ENCODE measurements at places on chromosomes 3 and 15.
A peak's percentile ranks its signal among the peaks of the same experiment; 100 is the strongest.

- DNase-seq, result no peak
Measured at GRCh38 chr3:180316321-180316720, 279.6 kb upstream of the PEX5L start.

GRCh38 chr3:86208772-86209171 is 782.2 kb downstream of the VGLL3 start:
- DNase-seq, result no peak

- DNase-seq, result no peak
Measured at GRCh38 chr3:198113206-198114053, 153.4 kb downstream of the LMLN start.

- no peak for DNase-seq
Measured at GRCh38 chr3:188796122-188796631, 375.6 kb upstream of the TPRG1 start.

DNA sequence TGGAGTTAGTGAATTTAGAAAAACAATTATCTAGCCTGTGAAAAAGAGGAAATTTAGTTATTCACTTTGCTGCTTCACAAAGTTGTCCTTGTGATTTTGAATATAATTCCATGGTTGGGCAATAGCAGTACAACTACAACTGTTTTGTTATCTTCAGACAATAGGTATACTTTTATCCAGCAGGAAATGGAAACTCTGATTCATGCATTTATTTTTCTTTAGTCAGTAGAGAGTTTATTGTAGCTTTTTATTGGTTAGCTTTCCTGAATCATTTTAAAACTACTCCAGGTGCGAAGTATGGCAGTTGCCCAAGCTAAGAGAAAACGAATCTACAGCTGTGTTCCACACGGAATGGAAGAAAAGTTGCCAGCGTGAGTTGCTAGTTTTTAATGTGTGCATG is 80.3 kb downstream of the TM4SF4 start:
- peak; percentile 71 for DNase-seq

- no peak for DNase-seq
Measured at GRCh38 chr15:91946075-91946474, 92.6 kb downstream of the SLCO3A1 start.

- no peak for DNase-seq
Measured at GRCh38 chr15:73328981-73329380, 39.8 kb downstream of the HCN4 start.

- no peak for DNase-seq
Measured at GRCh38 chr3:23085261-23085660, 117.9 kb upstream of the UBE2E2 start.

- no peak for DNase-seq
Measured at GRCh38 chr3:8538223-8538622, 36.6 kb downstream of the LMCD1 start.

- no peak for DNase-seq
Measured at GRCh38 chr3:32423956-32424557, 32.4 kb downstream of the CMTM7 start.

- DNase-seq, result no peak
Measured at GRCh38 chr3:50154476-50154839, 666 bp upstream of the SEMA3F start.

- DNase-seq, result no peak
Measured at GRCh38 chr3:116897382-116897781, 187.8 kb downstream of the TUSC7 start.

- no peak for DNase-seq
Measured at GRCh38 chr15:41494190-41494921, 682 bp downstream of the ITPKA start.

DNA sequence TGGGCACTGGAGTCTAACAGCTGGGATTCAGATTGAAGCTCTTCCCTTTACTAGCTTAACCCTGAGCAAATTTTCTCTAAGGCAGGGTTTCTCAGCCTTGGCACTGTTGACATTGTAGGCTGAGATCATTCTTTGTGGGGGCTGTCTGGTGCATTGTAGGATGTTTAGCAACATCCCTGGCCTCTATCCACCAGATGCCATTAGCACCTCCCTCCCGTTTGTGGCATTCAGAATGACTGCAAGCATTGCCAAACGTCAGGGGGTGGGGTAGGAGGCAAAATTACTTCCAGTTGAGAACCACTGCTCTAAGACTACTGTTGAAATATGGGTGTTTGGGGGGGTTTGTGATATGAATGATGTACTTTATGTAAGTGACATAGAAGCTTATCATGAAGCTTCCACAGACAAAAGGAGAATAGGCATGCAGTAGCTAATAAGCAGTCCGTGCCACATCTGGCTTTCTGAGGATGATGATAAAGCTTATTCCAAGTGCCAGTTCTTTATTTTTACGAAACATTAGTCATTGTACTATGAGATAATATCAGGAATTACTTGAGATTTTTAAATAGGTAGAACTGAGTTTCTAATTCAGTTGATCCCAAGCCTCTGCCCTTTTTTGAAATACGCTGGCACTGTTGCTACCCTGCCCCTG is 39.3 kb downstream of the NKIRAS1 start:
- DNase-seq, result no peak

GRCh38 chr3:14042680-14043079 is 82.0 kb downstream of the CHCHD4 start:
- DNase-seq, result no peak

DNA sequence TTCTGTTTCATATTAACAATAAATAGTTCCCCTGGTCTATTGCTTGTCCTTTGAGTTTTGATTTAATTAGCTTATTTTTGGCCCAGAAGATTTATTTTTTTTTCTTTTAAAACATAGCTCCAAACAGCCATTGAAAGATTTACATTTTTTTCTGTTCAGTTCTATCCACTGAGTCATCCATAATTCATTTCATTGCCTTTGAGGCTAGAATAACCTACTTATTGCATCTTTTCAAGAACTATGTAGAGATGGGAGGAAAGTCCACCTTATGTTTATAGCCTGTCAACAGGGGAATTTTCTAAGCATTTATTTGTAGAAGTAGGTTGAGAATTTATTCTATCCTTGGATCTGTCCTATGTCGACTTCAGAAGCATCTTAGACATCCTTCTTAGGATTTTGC is 53.4 kb upstream of the CHD2 start:
- no peak for DNase-seq

GRCh38 chr15:59131969-59132562 is 27.1 kb downstream of the CCNB2 start:
- DNase-seq, result peak; percentile 54

- no peak for DNase-seq
Measured at GRCh38 chr3:183158113-183158512, 4.4 kb downstream of the LAMP3 start.

DNA sequence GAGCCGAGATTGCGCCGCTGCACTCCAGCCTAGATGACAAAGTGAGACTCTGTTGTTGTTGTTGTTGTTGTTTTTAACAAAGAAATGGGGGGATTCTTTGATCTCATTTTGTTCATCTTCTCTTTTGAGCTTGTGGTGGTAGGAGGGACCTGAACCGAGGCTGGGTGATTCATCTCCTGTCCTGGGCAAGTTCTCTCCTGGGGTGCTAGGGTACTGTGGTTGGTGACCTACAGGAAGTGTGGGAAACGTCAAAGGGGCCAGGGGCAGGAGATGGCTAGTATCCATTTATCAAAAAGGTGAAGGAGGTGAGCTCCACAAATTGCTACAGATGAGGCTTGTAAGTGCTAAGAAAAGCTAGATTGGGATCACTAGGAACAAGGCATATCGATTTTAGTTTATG is 14.3 kb downstream of the PPCDC start:
- DNase-seq, result no peak

GRCh38 chr3:14203521-14204079 is 25.0 kb downstream of the LSM3 start:
- DNase-seq, result peak; percentile 69

GRCh38 chr15:59039225-59039624 is 51.8 kb downstream of the RNF111 start:
- DNase-seq, result no peak

GRCh38 chr3:6935970-6936369 is 75.1 kb downstream of the GRM7 start:
- no peak for DNase-seq

- DNase-seq, result no peak
Measured at GRCh38 chr3:19702416-19703078, 231.5 kb downstream of the EFHB start.

GRCh38 chr3:111286746-111287145 is 215.1 kb downstream of the NECTIN3 start:
- no peak for DNase-seq

GRCh38 chr15:38614621-38615020 is 50.0 kb upstream of the RASGRP1 start:
- DNase-seq, result no peak

GRCh38 chr15:50810128-50810527 is 44.6 kb upstream of the SPPL2A start:
- DNase-seq, result no peak

DNA sequence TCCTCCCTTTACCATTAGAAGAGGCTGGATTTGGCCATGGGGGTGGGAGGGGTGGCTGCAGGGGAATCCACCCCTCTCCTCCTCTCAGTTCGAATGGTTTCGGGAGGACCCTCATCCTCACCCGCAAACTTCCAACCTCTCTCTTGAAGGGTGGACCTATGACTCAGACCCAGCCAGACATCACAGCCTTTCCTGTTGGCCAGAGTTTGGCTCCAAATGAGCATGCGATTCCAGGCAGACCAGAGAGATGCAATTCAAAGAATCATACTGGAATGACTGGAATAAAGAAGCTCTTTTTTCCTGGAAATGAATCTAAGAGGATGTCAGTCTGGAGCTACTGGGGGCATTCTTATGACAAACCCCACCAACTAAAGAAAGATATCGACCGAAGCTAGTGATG is 516.7 kb upstream of the MDFIC2 start:
- DNase-seq, result no peak

DNA sequence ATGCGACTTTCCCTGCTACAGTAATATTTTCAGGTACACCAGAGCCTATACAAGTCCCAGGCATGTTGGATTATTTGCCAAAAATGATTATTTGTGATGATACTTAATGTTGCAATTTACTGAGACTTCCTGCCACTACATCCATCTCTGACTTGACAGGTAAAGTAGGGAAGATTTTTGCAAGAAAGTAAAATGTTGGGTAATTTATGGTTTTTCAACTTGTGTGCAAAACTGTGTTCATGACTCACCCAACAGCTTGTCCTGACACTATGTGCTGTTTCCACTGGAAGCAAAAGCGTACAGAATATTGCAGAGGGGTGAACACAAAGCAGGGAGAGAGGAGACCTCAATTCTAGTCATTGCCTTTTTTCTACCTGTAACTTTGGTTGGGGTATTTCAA is 5.4 kb upstream of the CRBN start:
- DNase-seq, result no peak

- DNase-seq, result no peak
Measured at GRCh38 chr3:171240504-171240835, 213.9 kb upstream of the SLC2A2 start.

GRCh38 chr15:60634815-60635214 is 155.9 kb upstream of the ICE2 start:
- no peak for DNase-seq

DNA sequence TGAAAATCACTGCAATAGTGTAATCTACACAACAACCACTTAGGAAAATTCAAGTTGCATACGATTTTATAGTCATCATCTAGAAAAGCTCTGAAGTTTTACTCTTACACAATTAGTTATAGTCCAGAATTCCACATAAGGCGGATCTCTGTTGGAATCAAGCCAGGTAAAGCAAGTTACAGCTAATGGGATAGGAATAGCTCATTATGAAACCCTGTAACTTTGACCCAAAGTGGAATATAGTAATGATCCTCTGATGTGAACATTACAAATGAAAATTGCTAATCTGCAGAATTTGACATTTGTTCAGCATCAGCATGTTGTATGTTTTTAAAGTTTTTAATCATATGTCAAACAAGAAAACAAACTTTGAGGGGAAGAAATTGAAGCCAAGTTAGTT is 4.4 kb downstream of the CERS3 start:
- no peak for DNase-seq

GRCh38 chr15:34496207-34496995 is 58.8 kb upstream of the GOLGA8A start:
- no peak for DNase-seq

All from prostate gland (tissue), 2 donors.